ENCODE measurements at places on chromosomes 5 and 9.

DNA sequence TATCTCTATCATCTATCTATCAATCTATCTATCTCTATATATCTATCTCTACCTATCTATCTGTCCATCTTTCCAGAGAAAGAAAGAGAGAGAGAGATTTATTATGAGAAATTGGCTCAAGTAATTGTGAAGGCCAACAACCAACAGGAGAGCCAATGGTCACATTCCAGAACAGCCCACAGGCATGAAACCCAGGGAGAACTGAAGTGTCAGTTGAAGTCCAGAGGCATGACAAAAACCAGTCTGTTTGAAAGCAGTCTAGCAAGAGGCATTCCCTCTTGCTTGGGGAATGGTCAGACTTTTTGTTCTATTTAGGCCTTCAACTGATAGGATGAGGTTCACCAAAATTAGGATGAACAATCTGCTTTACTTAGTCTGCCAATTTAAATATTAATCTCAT lies 87.6 kb upstream of the PLCXD3 start:
- DNase-seq, result no peak

DNA sequence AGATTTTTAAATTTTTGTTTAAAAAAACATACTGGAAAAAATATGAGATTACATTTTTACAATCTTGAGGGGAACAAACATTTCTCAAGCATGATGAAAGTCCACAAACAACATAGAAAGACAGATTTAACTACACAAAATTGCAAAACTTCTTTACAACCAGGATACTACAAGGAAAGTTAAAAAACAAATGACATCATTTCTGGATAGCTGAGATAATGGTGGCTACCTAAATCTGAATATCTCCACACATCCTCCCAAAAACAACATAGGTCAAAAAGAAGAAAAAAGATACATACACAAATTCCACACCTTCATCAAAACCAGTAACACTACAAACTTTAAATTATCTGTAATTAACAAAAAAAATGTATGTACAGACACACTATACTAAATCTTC lies 120.8 kb upstream of the TNPO1 start:
- no peak for DNase-seq

- no peak for DNase-seq
These were observed 29.3 kb upstream of the UNC5A start for GRCh38 chr5:176781054-176781375.

DNA sequence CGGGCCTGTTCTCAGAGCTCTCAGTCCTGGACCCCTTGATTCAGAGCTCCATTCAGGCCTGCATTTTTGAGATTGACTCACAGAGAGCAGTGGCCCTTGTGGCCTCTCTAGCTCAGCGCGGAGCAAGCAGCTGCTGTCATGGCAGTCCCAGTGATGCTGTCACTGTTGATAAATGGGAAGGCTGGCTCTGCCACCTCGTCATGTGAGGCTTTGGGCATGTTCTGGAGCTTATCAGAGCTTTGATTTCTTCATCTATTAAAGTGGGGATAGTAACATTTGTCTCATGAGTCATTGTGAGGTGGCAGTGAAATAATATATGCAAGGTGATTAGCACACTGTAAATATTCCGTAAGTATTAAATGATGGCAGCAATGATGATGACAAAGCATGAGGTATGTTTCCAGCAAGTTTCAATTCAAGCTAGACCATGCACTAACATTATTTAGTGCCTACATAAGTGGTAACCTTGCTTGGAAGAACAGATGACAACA lies 126.4 kb upstream of the CXCL14 start:
- no peak for DNase-seq
